Stromal cell of bone marrow (primary cell): ENCODE measurements at places on chromosomes 11 and 22.

DNA sequence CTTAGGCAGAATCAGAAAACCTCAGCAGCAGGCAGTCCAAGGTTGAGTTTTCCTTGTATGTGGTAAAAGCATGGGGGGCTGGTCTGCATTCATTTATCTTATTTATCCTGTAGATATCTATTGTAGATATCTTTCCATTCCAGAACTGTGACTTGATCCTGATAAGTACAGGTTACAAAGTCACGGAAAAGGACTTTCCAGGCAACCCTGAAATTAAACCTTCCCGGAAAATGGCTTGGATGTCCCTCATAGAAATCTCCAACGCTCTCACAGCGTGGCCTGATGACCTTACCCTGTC, 48.8 kb upstream of the MYO18B start:
- no peak for DNase-seq

- peak; percentile 9 for DNase-seq
Observed at GRCh38 chr22:23685205-23685784, 5.5 kb upstream of the RGL4 start.

DNA sequence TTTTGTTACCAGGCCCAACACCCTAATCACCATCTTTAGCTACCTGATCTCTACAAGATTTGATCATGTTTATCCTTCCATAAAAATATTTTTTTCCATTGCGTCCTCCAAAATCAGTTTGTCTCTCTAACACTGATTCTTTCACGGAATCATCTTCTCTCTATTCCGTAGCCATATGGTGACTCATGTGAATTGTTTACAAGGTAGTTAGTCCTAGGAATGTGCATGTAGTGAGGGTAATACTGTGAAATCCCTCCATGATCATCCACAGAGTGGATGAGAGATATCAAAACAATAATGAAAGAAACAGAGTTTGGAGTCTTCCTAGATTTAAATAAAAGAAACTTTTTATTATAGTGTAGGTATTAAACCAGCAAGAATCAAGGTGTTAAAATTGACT, 230.2 kb downstream of the METTL15 start:
- DNase-seq, result no peak

DNA sequence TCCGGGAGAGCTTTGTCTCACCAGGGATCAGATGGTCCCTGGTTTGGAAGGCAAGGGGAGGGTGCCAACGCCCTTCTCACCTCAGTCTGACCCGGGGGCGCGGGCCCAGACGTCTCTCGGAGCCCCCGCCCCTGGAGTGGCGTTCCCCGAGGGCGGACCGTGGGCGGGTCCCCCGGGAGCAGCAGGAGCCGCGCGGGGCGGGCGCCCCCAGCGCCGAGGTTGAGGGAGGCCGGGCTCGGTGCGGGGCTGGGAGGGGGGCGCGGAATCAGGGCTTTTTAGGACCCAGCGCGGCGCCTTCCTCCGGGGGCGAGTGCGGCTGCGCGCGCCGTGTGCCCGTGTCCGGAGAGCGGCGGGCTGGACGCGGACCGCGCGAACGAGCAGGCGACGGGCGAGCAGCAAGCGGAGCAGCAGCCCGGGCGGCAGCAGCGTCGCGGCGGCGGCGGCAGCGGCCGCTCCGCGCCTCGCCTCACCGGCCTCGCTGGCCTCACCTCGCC, at the start of gene KCNC1:
Gene KCNC1 (plus strand): TSS at position 364 of the 494 bp plus-strand sequence. CDS start 1,222 bp downstream, outside the sequence.
- DNase-seq, result no peak

GRCh38 chr11:20926799-20927540, 257.6 kb downstream of the NELL1 start:
- DNase-seq, result no peak

DNA sequence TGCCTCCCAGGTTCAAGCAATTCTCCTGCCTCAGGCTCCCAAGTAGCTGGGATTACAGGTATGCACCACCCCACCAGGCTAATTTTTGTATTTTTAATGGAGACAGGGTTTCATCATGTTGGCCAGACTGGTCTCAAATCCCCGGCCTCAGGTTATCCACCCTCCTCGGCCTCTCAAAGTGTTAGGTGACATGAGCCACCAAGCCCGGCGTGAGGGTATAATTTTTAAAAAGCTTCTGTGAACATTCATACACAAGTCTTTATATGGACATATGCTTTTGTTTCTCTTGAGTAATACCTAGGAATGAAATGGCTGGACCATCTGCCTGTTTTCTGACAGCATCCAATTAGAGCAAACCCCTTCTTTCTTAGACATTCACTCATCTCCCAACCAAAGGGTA, 14.3 kb upstream of the NAALAD2 start:
- no peak for DNase-seq
